Astrocyte of the hippocampus (primary cell): ENCODE measurements at places on chromosomes 4 and X.

- peak; percentile 51 for DNase-seq
Measured at GRCh38 chrX:17655211-17656034, 81.9 kb upstream of the SCML1 start.

DNA sequence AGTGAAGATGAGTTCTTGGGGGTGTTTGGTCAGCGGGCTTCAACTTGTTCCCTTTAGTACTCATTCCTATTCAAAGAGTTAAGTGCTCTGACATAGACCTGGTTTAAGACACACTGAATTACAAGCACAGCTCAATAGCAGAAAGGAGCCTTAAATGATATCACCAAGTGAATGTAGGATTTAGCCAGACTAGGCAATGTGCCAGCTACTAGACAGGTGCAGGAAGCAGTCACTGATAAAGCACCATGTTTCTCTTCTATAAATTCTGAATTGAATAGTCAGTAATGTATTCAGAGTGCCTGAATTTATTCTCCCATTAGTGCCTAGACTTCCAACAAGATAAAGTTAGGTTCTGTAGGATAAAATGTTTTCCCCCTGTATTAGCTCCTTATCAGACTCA, 63.6 kb downstream of the ASB9 start:
- DNase-seq, result no peak

DNA sequence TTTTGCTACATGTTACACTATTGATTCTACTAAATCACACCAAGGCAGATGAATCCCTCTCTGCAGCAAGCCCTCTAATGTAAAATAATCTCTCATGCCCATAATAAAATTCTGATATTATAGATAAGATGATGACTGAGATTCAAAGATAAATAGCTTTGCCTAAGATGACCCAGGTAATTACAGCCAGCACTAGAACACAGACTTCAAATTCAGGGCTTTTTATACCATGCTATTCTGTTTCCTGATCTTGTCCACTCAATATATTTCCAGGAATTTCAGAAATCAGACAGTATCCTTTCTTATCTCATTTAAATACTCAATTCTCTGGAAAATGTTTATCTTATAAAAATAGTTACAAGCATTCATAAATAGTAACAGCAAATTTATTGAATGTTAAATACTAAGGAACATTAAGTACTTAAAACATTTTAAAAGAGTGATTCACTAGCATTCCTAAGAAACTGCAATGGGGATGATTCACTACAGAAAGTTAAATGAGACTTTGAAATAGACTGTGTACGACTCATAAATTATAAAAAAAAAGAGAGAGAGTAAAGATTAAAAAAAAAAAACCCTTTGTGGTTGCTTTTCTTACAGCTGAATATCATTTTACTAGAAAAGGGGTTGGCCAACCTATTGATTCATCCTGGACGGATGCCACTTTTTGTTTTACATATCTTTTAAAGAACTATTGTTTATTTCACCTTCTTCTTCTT, 45.8 kb upstream of the IL21 start:
- DNase-seq, result peak; percentile 71

- DNase-seq, result peak; percentile 77
Measured at GRCh38 chrX:19956923-19957322, 33.9 kb downstream of the BCLAF3 start.

GRCh38 chr4:3044870-3045819, 29.2 kb downstream of the HTT-AS start:
- peak; percentile 27 for DNase-seq

DNA sequence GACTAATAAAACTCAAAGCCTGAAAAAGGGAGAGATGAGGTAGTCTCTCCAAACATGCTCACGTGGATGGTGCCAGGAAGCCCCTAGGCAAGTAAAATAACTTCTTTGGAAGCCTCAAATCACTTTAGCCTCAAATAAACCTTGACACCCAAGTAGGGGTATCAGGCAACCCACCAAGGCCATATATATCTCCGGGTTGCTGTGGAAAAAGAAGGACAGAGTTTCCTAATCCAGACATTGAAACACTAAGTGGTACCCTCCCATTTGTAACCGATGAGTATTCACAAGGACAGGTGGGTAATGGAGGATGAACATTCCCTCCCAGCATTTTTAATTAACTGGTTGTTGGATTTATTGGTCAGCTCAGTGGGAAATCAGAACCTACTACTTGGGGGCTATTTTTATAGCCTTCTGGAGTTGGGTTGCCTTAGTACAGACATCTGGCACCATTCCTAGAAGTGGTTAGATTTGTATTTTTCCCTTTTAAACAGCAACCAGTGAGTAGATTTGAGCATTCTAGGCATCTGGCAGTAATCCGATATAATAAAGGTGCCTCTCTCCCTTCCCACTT, 87.7 kb downstream of the GPC3 start:
- peak; percentile 58 for DNase-seq
